ENCODE measurements at places on chromosomes 12 and 14.

- DNase-seq = no peak
Observed at GRCh38 chr14:101926085-101926484, 38.3 kb upstream of the DYNC1H1 start.

DNA sequence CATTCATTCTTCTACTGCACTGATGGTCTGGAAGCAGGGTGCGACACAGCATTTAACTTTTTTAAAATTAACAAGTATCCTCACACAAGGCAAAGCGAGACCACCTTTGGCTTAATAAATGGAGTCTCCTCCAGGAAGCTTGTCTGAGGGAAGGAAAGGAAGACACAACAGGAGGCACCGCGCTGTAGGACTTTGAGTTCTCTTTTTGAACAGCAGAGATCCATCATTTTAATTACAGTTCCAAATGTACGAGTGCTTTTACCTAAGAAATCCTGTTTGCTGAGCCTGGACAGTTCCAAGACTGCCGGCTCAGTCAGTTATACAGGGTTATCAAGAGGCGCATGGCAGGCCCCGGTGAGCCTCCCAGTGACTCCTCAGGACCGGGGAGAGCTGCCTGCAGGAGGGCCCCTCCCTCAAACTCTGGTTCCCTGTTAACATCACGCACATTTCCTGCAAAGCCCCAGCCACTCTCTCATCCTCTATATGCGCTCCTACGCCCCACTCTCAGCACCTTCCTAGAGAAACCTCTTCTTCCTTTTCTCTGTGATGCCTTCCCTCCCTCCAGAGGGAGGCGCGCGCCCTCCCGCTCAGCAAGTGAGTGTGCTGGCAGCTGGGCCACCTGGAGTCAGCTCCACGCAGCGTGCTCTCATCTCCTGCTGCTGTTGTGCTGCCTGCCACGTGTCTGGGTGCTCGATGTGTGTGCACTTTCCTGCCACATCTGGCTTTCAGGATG is 46.1 kb downstream of the STX2 start:
- no peak for DNase-seq

- peak; percentile 1 for DNase-seq
Observed at GRCh38 chr12:113479590-113480335, 8.1 kb upstream of the LHX5 start.

- DNase-seq = no peak
Observed at GRCh38 chr12:21800011-21800410, 25.5 kb upstream of the KCNJ8 start.

DNA sequence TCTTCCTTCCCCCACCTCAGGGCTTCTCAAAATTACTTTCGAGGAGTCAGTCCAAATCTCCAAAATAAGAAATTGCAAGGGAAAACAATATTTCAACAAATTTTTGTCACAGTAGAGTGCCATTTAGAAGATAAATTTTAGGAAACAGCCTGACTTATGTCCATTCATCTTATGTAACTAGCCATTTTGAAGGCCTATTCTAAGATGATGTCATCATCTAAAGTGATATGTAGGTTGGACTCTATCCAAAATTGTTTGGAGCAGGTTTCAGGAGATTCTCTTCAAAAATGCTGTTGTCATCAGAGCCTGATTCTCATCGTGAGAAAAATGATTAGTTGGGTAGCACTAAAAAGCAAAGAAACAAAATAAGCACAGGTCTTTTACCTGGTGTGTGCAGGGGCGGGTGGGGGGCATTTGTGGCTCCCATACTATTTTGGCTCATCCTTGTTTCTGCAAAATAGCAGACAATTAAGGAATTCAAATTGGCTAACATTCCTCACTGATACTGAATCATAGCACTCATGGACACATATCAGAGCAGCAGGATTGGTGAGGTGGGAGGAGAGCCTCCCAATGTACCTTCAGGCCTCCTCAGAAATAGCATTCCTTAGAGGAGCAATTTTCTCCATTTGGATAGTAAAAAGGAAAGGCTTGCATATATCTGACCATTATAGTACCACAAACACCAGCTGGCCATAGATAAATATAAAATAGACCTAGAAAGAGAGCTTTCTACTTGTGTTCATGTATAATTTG is 360.9 kb upstream of the NAV3 start:
- DNase-seq = no peak
